Fibroblast of the conjunctiva (primary cell): ENCODE measurements at places on chromosomes 13 and 19.

- no peak for DNase-seq
These were observed 34.7 kb downstream of the VSTM2B start for GRCh38 chr19:29560313-29561075.

- peak; percentile 27 for DNase-seq
These were observed 796 bp upstream of the LSM14A start for GRCh38 chr19:34171539-34171876.

DNA sequence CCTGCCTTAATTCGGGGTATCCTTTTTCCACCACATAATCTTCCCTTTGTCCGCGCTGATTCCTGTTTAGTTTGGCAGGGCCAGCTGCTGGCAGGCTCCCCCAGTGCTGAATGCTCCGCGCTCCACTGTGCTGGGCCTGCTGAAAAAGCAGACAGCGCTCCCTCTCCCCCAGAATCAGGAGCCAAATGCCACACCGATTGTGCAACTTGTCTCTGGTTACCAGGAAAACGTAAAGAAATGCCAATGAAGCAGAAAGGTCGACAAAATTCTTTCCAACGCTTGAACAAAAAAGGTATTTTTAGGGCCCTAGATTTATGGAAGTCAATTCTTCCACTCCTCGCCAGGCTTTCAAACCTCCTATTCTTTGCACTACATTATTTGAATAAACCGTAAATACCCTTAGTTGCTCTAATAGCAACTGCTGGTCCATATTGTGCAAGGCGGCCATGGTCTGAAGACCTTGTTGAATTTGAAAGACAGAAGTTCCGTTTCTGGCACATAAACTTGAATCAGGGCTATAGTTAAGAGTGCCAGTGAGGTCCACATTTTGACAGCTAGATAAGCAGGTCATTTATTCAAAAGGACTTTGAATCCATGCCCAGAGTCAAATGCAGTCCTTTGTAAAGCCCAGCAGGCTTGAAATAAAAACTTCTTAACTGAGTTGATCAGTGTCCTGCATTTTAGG, 206.7 kb upstream of the RFC3 start:
- DNase-seq: peak; percentile 52

GRCh38 chr13:94214975-94215374, 264.5 kb downstream of the DCT start:
- DNase-seq: no peak

DNA sequence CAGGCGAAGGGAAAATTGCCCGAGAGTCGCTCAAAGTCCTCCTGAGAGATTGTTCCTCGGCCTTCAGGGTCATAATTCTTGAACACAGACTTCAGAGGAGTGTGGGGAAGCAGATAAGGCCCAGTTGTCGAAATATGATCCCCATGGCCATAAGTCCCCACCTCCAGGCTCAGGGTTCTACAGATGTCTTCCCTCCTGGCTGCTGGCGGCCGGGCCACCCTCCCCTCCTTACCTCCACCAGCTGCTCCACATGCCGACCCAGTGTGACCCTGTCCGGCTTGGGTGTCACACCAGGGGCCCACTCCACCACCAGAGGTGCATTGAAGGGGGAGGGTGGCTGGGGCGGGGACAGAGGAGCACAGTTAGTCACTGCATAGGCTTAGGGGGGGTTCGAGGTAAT, 10.1 kb downstream of the FAM98C start:
- DNase-seq: no peak

DNA sequence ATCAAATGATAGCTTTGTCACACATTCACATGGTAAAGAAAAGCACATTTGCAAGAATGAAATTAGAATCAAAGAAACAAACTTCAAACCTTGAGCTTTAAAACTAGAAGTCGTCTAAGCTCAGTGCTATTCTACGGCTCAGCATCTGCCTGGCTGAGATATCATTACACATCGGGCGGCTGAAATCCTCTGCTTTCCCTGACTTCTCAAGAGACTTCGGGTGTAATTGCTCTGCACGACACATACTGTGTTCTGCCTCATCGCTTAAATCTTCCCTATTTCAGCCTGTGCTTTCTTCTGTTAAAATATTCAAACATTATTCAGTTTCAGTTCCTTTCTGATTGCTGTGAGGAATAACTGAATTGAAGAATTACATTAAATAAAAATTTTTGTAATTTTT, 265.3 kb downstream of the NALCN start:
- no peak for DNase-seq

DNA sequence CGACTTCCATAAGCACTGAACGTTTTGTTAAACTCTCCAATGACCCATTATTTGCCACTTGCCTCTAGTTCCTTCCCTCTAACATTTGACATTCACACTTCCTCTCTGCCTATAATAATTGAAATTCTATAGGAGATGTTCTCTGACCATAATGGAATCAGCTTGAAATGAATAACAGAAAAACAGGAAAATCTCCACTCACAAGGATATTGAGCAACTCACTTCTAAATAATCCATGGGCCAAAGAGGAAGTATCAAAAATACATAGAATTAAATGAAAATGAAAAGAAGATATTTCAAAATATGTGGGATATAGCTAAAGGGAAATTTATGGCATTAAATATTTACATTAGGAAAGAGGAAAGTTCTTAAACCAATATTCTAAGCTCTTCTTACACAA, 3.4 kb upstream of the FCGBP start:
- no peak for DNase-seq

- peak; percentile 65 for DNase-seq
These were observed 375.7 kb upstream of the SPRY2 start for GRCh38 chr13:80716610-80717081.

DNA sequence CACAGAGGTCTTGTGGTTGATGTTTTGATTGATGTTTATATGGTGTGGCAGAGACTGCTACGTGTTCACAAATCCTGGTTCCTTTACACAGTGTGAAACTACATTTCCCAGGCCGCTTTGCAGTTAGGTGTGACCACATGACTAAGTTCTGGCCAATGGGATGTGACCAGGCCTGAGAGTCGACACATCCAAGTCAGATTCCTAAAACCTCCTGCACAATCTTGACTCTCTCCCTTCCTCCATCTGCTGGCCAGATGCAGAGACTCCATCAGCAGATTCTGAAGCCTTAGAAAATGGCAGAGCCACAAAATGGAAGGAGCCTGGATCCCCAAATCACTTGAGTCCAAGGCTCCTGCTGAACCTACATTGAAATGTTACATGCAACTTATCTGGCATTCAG, 12.6 kb downstream of the CD37 start:
- DNase-seq: peak; percentile 66

DNA sequence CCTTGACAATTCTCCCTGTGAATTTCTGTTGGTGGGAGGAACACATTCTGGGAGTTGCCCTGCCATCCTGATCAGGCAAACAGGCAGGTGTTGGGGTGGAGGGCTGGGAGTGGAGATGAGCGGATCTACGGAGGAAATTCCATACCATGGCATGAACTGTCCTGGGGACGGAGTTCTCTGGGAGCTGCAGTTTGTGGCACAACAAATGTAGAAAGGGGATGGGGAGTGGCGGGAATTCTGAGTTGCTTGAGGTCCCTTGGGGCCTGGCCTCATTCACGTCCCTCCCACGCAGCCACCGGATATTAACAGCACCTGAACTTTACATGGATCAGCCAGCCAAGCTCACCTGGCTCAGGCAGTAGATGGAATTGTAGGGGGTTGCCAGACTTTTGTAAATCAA, 70.0 kb downstream of the CHST8 start:
- no peak for DNase-seq

DNA sequence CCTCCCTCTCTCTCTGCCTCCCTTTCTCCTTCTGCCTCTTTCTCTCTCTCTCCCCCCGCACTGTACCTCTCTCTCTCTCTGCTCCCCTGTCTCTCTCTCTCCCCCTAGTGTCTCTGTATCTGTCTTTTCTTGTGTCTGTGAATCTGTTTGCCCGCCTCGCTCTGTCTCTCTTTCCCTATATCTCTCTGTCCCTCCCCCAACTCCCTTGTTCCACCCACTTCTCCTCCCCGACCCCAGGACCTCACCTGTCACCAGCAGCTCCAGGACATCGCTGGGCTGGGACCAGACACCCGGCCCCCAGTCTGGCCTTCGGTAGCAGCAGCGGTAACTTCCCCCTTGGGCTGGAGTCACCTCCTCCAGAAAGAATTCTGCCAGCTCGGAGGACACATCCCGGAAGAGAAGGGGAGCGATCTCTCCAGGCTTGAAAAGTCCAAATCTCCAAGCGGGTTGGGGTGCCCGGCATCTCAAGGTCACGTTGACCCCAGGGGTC, 3.9 kb downstream of the OSCAR start:
- DNase-seq: peak; percentile 20

- no peak for DNase-seq
These were observed 39.5 kb downstream of the SERP2 start for GRCh38 chr13:44413095-44413494.

DNA sequence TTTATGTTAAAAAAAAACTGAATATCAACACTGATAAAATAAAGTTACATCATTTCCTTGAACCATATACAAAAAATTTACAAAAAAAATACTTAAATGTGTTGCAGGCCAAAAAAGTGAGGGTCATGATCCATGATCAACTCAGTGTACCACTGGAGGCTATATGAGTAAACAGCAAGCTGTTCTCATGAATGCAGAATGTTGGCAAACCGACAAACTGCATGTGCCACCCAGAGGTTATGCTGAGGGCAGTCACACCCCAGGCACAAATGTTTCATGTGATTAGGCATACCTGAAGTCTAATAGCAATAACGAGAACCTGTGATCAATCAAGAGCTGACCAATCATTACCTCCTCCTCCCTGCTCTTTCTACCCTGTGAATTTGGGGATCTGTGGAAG, 91.9 kb downstream of the ZNF431 start:
- no peak for DNase-seq

DNA sequence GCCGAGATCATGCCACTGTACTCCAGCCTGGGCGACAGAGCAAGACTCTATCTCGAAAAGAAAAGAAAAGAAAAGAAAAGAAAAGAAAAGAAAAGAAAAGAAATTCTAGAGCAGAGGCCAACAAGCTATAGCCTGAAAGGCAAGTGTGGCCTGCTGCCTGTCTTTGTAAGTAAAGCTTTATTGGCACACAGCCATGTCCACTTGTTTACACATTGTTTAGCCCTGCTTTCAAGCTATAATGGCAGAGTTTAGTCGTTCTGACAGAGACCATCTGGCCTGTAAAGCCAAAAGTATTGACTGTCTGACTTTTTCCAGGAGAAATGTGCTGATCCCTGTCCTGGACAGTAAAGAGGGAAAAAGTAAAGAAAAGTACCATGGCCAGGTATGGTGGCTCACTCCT, 18.3 kb downstream of the NWD1 start:
- no peak for DNase-seq

GRCh38 chr13:79401259-79402070, 4.6 kb downstream of the RBM26 start:
- no peak for DNase-seq

- no peak for DNase-seq
These were observed 18.7 kb downstream of the MEX3D start for GRCh38 chr19:1549332-1549945.

GRCh38 chr13:94657167-94657566, 55.2 kb downstream of the SOX21 start:
- DNase-seq: no peak

DNA sequence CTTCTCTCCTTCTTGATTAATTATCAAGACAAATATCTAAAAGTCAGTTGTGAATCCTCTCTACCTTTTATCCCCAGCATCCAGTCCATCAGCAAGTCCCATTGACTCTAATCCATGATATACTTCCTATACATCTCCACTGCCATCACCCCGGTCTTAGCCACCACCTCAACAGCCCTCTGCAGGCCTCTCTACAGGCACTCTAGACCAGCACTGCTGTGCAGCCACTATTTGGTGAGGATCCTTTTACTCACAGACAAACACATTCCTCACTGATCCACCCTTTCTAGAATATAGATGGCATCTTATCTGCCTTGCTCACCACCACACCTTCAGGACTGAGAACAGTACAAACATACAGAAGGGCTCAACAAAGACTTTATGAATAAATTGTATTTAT, 221.7 kb downstream of the RFC3 start:
- no peak for DNase-seq

GRCh38 chr13:22773465-22773864, 407.3 kb upstream of the SGCG start:
- DNase-seq: no peak

DNA sequence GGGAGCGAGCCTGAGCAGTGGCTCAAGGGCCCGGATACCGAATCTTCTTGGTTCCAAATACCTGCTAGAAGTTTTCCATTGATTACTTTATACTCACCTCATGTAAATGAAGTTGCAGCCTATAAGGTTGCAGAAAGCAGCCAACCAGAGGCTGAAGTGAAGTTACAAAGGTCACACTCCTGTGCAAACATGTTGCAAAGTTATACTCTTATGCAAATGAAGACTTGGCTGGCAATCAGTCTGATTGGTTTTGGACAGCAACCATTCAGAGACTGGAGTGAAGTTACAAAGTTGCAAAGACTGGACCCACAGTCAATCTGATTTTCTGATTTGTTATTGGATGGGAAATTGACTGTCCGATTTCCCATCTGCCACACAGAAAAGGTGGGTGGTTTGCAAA, 152.5 kb downstream of the GGACT start:
- DNase-seq: no peak

- DNase-seq: peak; percentile 69
These were observed 125.0 kb downstream of the STK24 start for GRCh38 chr13:98451676-98452470.

- DNase-seq: no peak
These were observed 224.2 kb upstream of the STARD13 start for GRCh38 chr13:33509642-33510229.

DNA sequence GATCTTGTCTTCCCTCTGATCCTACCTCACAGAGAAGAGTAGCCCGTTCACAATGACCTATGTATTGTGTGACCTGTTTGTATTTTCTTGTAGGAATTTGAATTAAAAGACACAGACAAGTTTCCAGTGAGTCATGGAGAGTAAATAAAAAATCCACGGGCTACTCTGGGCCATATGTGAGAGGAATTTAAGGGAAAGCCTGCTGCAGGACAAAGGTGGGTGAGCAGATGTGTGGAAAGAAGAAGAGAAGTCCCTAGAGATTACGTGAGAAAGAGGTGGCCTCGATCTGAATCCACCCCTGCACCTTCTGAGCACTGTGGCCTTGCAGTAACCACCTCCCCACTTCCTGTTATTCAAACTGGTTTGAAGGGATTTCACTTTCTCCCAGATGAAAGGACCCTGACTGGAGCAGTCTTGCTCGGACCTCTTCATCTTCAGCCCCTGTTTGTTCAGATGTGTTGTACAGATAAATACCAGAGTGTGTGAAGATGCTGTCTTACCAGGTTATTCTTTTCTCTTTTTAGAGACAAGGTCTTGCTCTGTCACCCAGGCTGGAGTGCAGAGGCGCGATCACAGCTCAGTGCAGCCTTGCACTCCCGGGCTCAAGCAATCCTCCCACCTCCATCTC, 205.4 kb downstream of the PDS5B start:
- no peak for DNase-seq

GRCh38 chr19:10155839-10156238, 36.1 kb upstream of the EIF3G start:
- DNase-seq: no peak
